ENCODE measurements at places on chromosomes 5 and 9. TPM values are rescaled to one million over a fixed set of nuclear protein-coding genes. Genes with fewer than 3 reads are reported as not detected.

DNA sequence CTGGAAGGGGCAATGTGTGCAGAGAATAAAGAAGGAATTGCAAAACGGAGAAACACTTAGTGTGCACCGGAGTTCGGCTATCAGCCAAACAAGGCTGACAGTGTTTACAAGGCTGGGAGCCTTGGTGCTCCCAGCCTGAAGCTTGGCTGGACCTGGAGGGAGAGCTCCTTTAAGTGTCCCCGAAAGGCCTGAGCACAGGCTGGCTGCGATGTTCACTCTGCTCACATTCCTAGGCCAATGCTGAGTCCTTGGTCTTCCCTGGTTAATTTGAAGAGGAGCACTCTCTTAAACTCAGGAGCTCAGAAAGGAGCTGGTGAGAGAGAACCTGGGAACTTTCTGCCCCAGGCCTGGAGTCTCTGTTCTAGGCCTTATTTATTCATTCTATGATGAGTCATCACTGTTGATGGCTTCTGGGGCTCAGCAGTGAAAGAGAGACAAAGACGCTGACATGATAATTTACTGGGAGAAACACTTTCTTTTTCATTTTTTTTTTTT, 88.6 kb upstream of the MYO10 start:
- no peak overlapping the region for H3K27ac ChIP-seq
- no peak for DNase-seq
- H3K36me3 ChIP-seq = no peaks in the 10 kb centered on the region
- H3K4me3 ChIP-seq = no peak overlapping the region
- H3K4me1 ChIP-seq = no peaks in the 10 kb centered on the region
- no peaks in the 10 kb centered on the region for H3K27me3 ChIP-seq

DNA sequence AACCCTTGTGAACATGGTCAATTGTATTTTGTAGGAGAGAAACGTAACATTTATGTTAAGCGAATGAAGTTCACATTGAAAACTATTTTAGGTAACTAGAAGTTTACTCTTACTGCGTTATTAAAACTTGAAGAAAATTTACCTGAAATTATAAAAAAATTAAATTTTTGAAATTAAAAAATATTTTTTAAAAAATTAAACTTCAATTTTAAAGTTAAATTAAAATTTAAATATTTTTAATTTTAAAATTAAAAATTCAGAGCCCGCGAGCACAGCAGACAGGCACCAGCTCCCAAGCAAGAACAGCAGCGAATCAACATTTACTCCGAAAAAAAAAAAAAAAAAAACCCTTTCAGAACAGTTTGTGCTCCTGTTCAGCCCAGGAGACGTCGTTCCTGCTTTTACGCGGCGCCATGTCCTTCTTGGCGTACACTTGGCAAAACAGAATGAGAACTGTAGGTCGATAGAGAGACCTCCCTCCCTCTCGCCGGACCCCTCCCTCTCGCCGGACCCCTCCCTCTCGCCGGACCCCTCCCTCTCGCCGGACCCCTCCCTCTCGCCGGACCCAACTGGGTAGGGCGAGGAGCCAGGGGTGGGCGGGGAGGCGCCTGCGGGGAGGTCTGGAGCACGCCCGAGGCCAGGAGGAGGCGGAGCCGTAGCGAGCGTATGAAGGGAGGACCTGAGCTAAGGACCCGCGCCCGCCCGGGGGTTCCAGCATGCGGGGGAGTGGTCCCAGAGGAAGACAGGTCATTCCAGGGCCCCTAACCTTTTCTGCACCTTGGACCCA, 235.8 kb downstream of the ROR2 start:
- peaks cover 3% of the 10 kb centered on the region for H3K36me3 ChIP-seq
- H3K4me3 ChIP-seq = peak overlapping the region; percentile 29
- no peak overlapping the region for H3K27ac ChIP-seq
- H3K4me1 ChIP-seq = peaks cover 4% of the 10 kb centered on the region
- peaks cover 28% of the 10 kb centered on the region for H3K27me3 ChIP-seq

- DNase-seq = no peak
- peaks cover 8% of the 10 kb centered on the region for H3K27me3 ChIP-seq
- H3K4me3 ChIP-seq = no peak overlapping the region
- H3K27ac ChIP-seq = no peak overlapping the region
Observed at GRCh38 chr5:95251185-95251584, 33.7 kb downstream of the MCTP1 start.

DNA sequence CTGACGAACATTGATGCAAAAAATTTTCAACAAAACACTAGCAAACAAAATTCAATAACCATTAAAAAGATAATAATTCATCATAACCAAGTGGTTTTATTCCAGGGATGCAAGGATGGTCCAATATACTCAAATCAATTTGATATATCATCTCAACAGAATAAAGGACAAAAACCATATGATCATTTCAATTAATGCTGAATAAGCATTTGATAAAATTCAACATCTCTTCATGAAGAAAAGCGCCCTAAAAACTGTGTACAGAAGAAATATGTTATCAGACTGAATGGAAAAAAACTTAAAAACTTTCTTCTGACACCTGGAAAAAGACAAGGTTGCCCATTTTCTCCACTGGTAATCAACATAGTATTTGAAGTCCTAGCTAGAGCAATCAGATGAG, 720.3 kb upstream of the RGMB start:
- H3K4me1 ChIP-seq = no peaks in the 10 kb centered on the region
- no peak overlapping the region for H3K4me3 ChIP-seq
- no peak overlapping the region for H3K27ac ChIP-seq
- H3K27me3 ChIP-seq = no peaks in the 10 kb centered on the region
- DNase-seq = no peak

Gene FOXD4
- not detected for total RNA-seq

DNA sequence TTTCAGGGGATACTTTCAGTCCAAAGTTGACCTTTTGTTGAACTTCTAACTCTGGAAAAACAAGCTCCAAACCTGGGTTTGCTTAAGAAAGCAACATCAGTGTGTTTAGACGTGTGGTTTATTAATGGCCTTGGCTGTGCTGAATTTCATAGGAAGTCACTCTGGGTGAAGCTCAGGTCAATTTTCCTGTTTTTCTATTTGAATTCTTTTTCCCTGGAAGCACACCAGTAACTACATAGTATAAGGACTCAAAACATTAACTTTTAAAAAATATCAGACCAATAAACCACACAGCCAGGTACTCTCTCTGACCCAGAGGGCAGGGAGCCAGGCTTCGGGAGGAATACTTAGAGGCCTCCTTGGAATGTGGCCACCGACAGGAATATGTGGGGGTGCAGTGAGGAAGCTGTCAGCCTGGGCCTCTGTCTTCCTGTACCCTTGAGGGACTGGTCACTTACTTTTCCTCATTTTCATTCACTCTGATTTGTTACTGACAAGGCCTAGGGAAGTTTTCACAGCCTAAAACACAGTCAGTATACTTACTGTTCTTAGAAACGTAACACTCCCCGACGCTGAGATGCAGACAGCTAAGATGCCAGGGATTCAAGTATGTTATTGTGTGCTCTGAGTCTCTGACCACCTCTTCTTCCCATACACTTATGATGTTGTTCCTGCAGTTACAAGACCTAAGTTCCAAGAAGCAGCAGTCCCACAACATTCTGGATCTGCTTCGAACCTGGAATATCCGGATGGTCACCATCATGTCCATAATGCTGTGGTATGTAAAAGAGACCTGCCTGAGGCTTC, 18.9 kb downstream of the SLC22A5 start:
- DNase-seq = no peak
- no peak overlapping the region for H3K27ac ChIP-seq
- H3K4me1 ChIP-seq = peaks cover 62% of the 10 kb centered on the region

GRCh38 chr9:116991051-116991450, 303.9 kb downstream of the TRIM32 start:
- no peak for DNase-seq
- no peak overlapping the region for H3K27ac ChIP-seq
- H3K4me3 ChIP-seq = no peak overlapping the region
- H3K36me3 ChIP-seq = no peaks in the 10 kb centered on the region

DNA sequence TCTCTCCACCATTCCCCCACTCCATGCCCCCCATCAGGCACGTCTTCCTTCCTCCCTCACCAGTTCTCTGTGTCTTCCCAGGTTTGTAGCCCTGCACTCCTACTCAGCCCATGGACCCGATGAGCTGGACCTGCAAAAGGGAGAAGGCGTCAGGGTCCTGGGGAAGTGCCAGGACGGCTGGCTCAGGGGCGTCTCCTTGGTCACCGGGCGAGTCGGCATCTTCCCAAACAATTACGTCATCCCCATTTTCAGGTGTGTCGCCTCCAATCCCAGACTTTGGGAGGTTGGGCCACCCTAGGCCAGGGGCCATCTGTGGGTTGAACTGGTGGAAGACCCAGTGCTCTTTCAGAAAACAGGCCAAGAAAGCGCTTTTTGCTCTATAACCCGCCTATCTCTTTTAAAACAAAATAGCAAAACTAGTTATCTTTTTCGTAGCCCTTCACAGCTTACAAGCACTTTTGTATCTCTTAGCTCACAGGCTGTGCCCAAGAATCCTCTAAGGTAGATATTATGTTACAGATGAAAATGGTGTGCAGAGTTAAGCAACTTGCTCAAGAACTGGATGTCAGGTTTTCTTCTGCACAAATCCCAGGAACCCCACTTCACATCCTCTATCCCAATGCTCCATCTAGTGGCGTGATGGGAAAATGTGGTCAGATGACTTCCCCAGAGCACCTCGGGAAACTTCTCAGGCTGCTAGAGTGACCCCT, 56.2 kb downstream of the PLAC8L1 start:
- H3K4me3 ChIP-seq = no peak overlapping the region
- peaks cover 16% of the 10 kb centered on the region for H3K27me3 ChIP-seq
- no peaks in the 10 kb centered on the region for H3K36me3 ChIP-seq
- DNase-seq = no peak

DNA sequence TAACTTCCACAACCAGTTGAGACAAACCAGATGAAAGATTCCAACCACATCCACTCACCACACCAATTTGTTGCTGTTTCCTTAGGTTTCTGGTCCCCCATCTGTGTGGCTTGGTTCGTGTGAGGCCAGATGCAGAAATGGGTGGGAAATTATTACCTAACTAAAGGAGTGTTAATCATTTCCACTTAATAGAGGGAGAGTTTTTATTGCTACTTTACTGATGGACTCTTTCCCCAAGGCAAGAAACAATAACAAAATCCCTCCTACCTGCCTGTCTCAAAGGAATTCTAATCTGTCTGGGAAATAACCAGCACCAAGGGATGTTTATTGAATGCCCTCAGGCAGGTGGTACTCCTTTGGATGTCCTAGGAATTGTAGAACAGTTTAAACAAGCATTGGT, 76.3 kb downstream of the TMEM167A start:
- H3K27ac ChIP-seq = no peak overlapping the region
- H3K27me3 ChIP-seq = no peaks in the 10 kb centered on the region
- H3K36me3 ChIP-seq = no peaks in the 10 kb centered on the region

GRCh38 chr9:130343445-130343918, 77.9 kb downstream of the HMCN2 start:
- H3K4me1 ChIP-seq = no peaks in the 10 kb centered on the region
- peak; percentile 75 for DNase-seq

Gene APBA1
- 1.1 TPM for total RNA-seq

DNA sequence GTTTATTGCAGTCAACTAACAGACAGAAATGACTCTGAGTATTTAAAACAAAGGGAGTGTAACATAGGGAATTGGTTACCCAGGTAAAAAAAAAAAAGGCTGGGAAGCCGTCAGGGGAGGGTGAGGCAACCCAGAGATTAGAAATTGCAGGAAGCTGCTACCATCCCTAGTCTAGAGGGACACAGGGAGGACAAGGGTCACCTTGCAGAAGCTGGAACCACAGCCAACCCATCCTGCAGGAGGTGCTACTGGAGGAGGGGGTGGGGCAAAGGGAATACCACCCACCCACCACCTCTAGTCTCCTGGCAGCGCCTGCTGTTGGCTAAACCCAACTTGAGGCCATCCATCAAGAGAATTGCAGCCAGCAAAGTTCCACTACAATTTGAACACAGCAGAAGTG, 6.5 kb downstream of the CAST start:
- H3K4me3 ChIP-seq = no peak overlapping the region
- peaks cover 16% of the 10 kb centered on the region for H3K36me3 ChIP-seq
- DNase-seq = no peak

GRCh38 chr9:6842584-6842947, 84.8 kb downstream of the KDM4C start:
- peaks cover 9% of the 10 kb centered on the region for H3K36me3 ChIP-seq
- peaks cover 2% of the 10 kb centered on the region for H3K4me1 ChIP-seq
- DNase-seq = no peak
- H3K27ac ChIP-seq = peak overlapping the region; percentile 16

DNA sequence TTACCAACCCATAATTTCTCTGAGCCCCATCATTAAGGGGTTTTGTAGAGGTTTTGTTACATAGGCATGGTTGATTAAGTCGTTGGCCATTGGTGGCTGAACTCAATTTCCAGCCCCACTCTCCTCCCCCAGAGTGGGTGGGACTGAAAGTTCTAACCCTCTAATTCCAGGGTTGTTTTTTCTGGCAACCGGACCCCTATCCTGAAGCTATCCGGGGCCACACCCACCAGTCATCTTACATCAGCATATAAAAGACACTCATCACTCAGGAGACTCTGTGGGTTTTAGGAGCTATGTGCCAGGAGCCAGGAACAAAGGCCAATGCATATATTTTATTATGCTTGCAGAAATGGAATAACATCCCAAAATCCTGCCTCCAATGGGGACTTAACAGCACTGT, 186.0 kb downstream of the NXNL2 start:
- H3K4me1 ChIP-seq = no peaks in the 10 kb centered on the region
- peaks cover 12% of the 10 kb centered on the region for H3K27me3 ChIP-seq
- H3K27ac ChIP-seq = no peak overlapping the region
- DNase-seq = no peak
- H3K36me3 ChIP-seq = no peaks in the 10 kb centered on the region
- H3K4me3 ChIP-seq = no peak overlapping the region

GRCh38 chr5:59893429-59894227, at the start of gene PDE4D:
Gene PDE4D (minus strand): TSS chr5:59893726.
- H3K27ac ChIP-seq = no peak within 1 kb of the TSS
- DNase-seq = peak; percentile 63
- H3K4me3 ChIP-seq = no peak within 1 kb of the TSS
- H3K4me1 ChIP-seq = no peaks in the 10 kb centered on the region
- peaks cover 37% of the 10 kb centered on the region for H3K27me3 ChIP-seq

Gene SOX30
- total RNA-seq = not detected

DNA sequence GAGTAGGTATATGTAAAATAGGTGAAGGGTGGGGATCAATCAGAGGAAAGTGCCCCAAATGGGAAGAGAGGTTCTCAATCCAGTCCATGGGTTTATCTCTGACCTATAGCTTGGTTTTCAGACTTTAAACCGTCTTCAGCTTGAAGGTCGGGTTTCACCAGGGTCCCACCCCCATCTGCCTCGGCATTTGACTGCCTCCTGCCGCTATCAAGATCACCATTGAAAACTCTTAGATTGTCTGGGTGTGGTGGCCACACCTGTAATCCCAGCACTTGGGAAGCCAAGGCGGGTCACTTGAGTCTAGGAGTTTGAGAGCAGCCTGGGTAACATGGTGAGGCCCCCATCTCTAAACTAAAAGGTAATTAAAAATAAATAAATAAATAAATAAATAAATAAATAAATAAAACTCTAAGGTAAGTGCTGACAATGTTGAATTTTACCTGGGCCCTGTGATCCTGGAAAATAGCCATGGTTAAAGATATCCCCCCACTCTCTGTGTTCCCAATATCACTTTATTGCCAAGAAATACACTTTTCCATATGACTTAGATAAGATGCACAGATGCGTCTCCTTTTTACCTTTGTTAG, 48.8 kb downstream of the TARS1 start:
- H3K4me1 ChIP-seq = no peaks in the 10 kb centered on the region
- H3K36me3 ChIP-seq = no peaks in the 10 kb centered on the region
- H3K27ac ChIP-seq = no peak overlapping the region
- no peaks in the 10 kb centered on the region for H3K27me3 ChIP-seq
- no peak for DNase-seq
- no peak overlapping the region for H3K4me3 ChIP-seq

Gene LCN15
- not detected for total RNA-seq

Measured in activated CD4-positive, alpha-beta T cell treated with anti-CD3 and anti-CD28 coated beads, Interleukin-2, amount 10 ng/mL, durations not matched to agents 24 days and 14 days (primary cell).